ENCODE measurements at places on chromosomes 3 and 15.

DNA sequence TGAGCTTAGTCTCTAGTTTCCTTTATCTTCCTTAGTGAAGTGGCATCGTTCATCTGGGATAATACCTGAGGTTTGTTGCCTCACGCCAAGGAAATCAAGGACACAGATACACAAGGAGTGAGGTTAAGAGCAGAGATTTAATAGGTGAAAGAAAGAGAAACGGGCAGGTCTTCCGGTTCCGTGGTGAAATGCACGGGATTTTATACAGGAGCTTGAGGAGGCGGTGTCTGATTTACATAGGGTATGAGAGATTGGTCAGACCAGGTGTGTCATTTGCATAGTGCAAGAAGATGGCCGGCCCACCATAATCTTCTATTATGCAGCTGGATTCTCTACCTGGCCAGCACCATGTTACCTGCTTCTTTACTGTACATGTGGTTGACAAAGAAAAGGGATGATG lies 17.2 kb downstream of the ARRDC4 start:
- no peak for DNase-seq

- DNase-seq, result no peak
Measured at GRCh38 chr3:167978071-167978470, 117.7 kb downstream of the GOLIM4 start.

GRCh38 chr15:62739507-62739906 lies 303.0 kb upstream of the TPM1 start:
- no peak for DNase-seq

- DNase-seq, result no peak
Measured at GRCh38 chr15:36401586-36401966, 177.8 kb upstream of the CDIN1 start.

DNA sequence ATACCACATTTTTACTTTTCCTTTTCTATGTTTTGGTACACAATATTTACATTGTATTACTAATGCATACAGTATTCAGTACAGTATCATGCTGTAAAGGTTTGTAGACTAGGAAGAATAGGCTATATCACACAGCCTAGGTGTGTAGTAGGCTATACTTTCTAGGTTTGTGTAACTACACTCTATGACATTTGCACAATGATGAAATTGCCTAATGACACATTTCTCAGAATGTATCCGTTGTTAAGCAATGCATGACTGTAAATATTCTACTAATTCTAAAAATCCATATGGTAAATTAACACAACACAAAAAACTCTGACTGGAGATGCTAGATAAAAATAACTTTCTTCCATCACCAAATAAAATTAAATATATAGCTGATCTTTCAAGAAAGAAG lies 16.2 kb downstream of the NEDD4 start:
- DNase-seq, result no peak

- no peak for DNase-seq
Measured at GRCh38 chr3:192575879-192576506, 151.3 kb downstream of the FGF12 start.

DNA sequence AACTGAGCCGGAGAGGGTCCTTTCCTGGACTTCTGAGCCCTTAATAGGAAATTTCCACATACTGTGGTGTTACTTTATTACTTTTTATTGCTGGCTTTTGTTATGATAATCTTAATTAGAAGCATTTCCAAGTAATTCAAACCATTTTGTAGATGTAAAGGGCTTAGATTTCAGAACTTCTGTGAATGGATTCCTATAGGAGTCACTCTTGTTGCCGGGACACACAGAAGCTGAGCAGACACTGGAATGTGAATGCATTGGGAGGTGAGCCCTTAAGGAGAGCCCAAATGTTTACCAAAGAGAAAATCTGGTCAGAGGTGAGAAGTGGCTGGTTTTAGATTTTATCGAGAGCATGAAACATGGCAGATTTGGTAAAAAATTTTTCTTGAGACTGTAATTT lies 87.4 kb downstream of the FNDC3B start:
- DNase-seq, result no peak

GRCh38 chr15:81294516-81294880 lies 29.4 kb downstream of the STARD5 start:
- DNase-seq, result no peak

- DNase-seq, result no peak
Measured at GRCh38 chr15:68983961-68984481, 30.5 kb upstream of the NOX5 start.

DNA sequence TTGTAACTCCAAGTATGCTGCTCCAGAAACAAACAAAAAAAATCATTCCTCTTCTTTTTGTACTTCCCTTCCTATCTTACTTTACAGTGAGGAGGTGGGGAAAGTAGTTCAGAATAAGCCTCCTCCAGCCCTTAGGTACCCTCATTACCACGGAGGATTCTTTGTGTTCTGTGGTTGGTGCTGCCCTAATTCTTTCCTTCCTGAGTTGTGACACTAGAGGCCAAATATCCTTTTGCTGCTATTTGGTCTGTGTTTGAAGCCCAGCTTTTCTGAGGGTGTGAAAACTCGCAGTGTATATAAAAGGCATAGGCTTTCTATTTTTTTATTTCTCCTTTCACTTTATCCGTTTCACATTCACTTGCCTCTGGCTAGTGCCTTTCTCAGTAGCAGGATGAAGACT lies 98.2 kb downstream of the HHLA2 start:
- DNase-seq, result no peak

- no peak for DNase-seq
Measured at GRCh38 chr3:143040261-143040879, 39.0 kb downstream of the U2SURP start.

DNA sequence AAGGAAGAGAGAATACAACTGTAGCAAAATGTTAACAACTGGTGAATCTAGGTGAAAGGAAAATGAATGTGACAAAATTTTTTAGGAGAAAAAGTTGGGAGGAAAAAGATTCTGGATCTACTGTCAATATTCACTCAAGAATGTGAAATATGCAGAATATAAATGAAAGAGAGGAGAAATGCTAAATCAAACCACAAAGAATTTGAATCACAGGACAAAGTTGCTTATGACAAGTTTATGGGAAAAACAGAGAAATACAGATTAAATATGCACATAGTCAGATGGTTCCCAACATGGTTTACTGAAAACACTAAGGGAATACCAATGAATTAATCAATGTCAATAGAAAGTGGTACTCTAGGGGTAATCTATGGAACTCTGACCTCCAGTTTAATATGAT lies 27.6 kb downstream of the C3orf33 start:
- no peak for DNase-seq

GRCh38 chr3:30332196-30333021 lies 274.0 kb upstream of the TGFBR2 start:
- DNase-seq, result no peak

GRCh38 chr3:146326875-146327543 lies 76.1 kb upstream of the PLSCR4 start:
- DNase-seq, result peak; percentile 64

DNA sequence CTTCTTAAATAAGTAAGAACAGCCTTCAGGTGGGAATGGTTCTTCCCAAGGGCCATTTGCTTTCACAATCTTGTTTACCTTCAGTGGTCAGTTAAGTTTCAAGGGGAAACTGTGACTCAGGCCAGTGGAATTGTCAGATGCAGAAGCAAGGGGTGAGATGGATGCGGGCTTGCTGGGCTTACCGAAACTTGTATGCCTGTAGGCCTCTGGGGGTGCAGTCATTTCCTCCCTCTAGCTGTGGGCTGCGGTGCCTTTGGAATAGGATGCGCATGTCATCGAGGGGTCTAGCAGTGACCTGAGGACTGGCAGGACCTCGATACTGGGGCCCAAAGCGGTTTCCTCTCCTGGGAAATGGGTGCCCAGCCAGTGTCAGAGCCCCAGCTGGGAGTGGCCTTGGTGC lies 121.6 kb downstream of the EEFSEC start:
- no peak for DNase-seq

DNA sequence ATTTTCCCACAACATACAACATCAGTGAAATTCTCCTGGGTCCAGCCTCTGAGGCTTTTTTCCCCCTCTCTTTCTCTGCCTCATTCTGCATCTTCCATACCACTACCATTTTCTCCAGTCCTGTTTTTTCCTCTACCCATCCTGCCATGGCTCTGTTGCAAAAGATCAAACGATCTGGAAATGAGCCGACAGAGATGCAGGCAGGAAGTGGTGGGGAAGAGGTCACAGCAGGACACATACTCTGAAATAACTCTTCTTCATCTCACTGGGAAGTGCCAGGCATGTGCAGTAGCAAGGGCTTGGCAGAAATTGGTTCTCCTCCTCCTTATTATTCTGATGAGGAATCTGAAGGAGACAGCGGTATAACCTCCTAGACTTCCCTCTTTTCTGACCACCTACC lies 114.3 kb downstream of the CORO2B start:
- no peak for DNase-seq
